ENCODE measurements at places on chromosomes 13 and 19. TPM values are rescaled to one million over a fixed set of nuclear protein-coding genes. Genes with fewer than 3 reads are reported as not detected.

DNA sequence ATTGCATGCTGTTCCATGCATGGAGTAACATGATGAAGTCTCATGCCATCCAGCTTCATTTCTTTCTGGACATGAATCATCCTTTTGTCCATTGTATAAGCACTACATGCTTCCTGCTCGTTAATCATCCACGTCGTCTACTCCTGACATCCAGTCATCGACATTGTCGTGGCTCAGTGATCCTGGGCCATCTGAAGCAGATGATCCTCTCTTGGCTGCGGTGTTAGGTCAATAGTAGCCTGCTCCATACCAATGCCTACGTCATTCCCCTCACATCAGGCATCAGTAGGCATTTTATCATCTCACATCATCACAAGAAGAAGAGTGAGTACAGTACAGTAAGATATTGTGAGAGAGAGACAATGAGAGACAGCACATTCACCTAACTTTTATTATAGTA is 7.9 kb upstream of the MYO16 start:
- DNase-seq, result no peak

DNA sequence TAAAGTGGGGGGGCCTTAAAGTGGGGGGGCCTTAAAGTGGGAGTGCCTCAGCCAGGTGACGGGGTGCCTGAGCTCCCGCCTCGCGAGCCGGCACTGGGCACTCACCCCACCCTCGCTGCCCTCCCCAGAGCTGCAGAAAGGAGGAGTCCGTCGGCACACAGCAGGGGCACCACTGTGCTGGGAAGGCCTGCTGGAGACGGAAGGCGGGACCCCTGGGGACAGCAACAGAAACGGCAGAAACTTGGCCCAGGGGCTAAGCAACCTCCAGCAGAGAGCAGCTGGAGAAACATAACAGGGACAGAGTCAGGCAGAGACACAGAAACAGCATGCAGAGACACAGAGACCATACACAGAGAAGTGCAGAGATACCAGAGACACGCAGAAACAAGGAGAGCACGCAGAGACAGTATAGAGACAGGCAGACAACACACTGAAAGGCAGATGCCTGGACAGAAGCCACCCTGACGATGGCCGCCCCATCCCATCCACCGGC is 7.9 kb downstream of the CFD start:
- DNase-seq, result no peak

DNA sequence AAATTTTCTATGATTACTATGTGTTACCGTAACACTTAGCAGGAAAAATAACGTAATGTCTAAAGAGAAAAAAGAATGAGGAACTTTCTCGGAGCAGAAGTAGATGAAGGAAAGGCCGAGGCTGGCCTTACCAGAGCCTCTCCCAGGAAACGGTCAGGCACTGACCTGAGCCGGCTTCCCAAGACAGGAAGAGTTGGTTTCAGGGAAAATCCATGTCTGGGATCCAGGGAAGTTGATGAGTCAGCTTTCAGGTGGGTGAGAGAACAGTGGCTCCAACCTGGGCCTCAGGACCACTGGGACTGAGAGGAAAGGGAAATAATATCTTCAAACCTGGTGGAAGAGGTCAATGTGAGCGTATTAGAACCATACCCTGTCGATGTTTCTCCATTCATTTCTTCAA is 93.3 kb upstream of the UBL3 start:
- DNase-seq, result no peak

DNA sequence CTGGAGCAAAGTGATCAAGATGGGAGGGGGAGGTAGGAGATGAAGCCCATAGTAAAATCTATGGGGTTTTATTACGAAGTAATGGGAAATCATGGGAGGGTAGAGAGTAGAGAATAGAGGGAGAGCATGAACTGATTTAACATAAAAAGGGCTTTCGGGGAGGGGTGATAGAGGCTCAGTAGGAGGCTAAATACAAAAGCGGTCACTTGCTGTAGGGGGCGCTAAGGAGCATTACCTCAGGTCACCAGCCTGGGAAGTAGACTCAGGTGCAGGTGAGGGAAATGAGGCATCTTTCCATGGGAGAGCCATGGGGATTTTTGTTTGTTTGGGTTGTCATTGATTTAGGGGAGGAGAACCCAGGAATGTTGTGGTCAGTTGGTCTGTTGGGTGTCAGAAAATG is 14.1 kb downstream of the KRTDAP start:
- no peak for DNase-seq

- DNase-seq, result no peak
Observed at GRCh38 chr13:97548138-97548537, 114.2 kb downstream of the RAP2A start.

DNA sequence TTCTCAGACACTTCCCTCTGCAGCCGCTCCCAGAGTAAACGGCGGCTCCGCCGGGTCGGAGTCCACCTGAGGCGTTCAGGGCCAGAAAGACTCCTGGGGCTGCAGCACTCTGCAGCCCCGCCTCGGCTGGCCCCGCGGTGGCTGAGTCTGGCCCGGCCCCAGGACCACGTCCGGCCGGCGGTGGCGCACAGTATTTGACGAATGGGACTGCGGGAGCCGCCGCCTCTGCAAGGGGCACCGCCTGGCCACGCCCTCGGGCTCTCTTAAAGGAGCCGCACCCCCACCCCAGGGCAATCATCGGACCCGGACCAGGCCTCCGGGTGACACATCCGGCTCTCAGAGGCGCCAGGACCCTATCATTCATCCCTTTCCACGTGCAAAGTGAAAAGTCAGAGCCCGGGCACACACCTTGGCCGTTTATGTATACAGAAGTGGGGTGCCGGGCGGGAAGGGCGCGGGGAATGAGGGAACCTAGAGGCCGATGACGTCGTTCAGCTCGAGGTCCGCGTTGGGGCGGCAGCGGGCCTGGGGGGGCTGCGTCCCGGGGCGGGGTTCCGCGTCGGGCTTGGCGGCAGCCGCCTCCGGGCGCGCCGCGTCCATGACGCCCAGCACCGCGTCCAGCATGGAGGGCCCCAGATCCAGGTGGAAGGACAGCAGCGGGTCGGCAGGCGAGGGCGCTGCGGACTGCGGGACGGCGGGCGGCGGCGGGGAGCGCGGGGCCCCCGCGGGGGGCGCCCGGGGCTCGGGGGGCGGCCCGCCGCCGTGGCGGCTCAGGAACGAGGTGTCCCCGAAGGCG is 1.2 kb upstream of the LENG9 start:
- DNase-seq, result peak; percentile 87

DNA sequence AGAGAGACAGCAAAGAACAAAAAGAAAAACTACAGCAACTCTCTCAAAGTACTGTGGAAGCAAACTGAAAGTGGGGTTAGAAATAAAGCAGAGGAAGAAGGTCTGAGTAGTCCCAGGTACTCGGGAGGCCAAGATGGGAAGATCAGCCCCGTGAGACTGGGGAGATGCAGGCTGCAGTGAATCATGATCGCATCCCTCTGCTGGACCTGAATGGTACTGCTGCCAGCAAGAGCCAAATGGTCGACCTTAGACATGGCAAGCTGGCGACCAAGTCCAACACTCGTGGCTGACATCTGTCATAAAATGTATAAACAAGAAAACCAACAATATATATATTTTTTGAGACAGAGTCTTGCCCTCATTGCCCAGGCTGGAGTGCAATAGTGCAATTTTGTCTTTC is 33.7 kb upstream of the ZNF724 start:
- peak; percentile 33 for DNase-seq

GRCh38 chr19:4206818-4207484 is 22.4 kb upstream of the EBI3 start:
- no peak for DNase-seq

DNA sequence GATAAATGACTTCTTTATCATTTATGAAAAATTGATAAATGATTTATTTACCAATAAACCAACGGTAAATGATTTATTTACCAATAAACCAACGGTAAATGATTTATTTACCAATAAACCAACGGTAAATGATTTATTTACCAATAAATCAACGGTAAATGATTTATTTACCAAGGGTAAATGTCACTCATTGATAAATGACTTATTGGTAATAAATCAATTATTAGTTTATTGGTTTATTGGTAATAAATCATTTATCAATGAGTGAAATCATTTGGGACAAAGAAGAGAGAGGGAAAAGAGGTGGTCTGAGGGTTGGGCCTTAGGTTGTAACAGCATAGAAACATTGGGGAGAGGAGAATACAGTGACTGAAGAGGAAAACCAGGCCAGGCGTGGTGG is 21.5 kb downstream of the VAV1 start:
- DNase-seq, result no peak

GRCh38 chr13:32468502-32469142 is 40.7 kb upstream of the N4BP2L1 start:
- no peak for DNase-seq

- DNase-seq, result no peak
Observed at GRCh38 chr19:10402441-10403038, 802 bp downstream of the CDC37 start.

DNA sequence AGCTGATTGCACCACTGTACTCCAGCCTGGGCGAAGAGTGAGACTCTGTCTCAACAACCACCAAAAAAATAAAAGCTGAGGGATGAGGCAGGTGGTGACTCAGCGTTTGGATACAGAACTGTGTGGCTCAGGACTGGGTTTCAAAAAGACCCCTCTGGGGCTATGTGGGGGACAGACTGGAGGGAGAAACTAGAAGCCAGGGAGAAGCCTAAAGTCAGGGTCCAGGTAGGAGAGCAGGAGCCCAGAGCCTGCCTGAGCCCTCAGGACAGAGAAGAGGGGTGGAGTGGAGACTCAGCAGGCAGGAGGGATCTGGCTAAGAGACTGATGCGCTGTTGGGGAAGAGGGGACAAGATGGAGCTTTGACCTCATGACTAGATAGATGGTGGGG is 1.8 kb upstream of the CD37 start:
- DNase-seq, result no peak

GRCh38 chr19:1064661-1065605 is 2.0 kb upstream of the ARHGAP45 start:
- no peak for DNase-seq

DNA sequence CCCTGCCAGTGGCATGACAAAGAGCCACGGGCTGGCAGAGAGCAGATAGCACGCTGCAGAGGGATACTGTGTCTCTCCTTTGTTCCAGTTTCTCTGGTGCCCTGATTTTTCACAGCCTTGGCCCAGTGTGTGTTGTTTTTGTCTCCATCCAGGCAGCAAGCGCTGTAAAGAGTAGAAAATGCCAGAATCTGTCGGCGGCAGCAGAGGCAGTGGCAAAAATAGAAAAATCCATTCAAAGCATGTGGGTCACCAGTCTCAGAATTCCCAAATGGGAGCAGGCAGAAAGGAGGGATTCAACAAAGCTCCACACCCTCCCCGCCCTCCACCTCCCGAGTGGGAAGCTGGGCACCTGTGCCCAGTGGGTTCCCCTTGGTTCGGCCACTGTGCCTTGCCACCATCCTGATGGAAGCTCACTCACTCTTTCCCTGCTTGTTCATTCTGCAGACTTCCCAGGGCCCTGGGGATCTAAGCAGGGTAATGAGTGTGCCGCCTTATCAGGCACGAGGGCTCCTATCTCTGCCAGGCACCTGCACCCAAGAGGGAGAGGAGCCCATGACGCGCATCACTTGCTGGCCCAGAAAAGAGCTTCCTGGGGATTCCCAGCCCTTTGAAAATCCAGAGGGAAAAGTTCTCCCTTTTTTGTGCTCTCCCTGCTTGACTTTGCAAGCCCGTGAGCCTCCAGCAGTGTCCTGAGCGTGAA is 416.9 kb downstream of the IRS2 start:
- DNase-seq, result no peak

KBTBD6 gene
- 17.1 TPM for polyA plus RNA-seq

RFPL4A gene
- polyA plus RNA-seq, result not detected

IZUMO2 gene
- polyA plus RNA-seq, result 0.26 TPM

UPF1 gene
- 63.8 TPM for polyA plus RNA-seq

Data from renal pelvis (tissue), 12 donors.